ENCODE measurements at places on chromosomes 7 and 10.

- no peak for DNase-seq
These were observed 114.3 kb downstream of the SEMA3C start for GRCh38 chr7:80804589-80804988.

- DNase-seq, result no peak
These were observed 6.3 kb upstream of the CDH23 start for GRCh38 chr10:71390461-71390835.

DNA sequence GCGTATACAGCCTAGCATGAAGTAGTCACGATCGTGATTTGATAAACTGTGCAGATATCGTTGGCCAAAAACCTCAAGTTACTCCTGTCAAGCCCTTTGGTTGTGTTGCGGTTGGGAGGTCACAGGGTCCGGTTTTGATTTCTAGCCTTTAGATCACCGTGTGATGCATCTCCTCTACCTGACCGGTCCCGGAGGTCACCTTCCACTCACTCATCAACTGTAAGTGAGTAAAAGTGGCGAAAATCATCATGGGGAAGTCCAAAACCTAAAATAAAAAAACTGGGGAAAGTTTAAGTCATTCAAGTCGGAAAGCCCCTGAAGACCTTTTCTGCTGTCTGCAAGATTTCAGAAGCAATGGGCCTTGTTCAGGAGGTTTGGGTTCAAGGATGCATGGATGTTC is 62.8 kb downstream of the ADARB2 start:
- DNase-seq, result no peak

GRCh38 chr10:35349389-35349915 is 13.1 kb downstream of the CCNY start:
- DNase-seq, result no peak

DNA sequence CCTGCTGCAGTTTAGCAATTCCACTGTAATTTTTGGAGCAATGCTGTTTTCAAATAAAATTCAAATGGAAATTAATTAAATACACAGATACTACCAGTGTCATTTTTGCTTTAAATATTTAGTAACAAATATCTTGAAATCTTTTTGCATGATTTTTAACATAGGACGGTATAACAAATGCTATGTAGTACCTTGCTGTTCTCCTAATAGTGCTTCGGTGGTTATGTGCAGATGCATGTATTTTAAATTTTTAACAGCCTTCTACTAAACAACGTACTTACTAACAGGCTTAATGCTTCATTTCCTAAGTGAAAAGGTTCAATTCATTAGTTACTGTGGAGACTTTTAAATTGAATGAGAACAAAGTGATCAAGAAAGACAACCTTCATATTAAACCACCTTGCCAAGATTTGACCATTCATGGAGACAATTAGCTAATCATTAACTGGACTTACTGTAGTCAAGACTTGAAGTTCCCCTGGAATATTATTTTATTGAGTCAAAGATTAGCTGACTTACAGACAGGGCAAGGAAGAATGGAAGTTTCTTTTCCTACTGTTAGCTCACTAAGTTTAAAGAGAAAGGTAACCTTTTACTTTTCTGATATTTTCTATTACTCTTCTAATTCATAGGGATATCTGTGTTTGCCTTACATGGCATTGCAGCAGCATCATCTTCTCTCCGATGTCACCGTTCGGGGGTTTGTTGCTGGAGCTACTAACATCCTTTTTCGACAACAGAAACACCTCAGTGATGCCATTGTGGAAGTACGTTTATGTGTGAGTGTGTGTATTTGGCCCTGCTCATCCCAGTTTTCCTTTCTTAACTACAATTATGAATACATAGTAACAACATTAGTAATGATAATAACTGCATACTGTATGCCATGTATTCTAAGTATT is 74.3 kb downstream of the AVL9 start:
- no peak for DNase-seq

DNA sequence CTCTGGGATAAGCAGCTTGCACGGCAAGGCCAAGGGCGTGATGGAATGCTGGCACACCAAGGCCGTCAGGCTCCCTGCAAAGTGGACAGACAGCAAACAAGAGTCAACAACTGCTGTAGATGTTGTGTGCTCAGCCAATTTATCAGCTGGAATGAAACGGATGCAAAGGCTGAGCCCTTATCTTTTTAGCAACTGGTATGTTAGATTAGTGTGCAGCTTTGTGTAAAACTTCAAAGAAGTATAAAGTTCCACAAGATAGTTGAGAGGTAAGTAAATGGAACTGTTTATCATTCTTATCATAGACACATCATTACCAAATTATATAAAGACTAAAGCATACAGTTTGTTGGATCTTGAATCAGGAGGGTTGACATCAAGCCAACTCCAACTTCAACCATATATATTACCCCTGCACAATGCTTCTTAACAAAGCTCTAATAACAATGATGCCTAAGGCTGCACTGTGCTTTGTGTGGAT is 289.0 kb downstream of the TNS3 start:
- DNase-seq, result no peak

DNA sequence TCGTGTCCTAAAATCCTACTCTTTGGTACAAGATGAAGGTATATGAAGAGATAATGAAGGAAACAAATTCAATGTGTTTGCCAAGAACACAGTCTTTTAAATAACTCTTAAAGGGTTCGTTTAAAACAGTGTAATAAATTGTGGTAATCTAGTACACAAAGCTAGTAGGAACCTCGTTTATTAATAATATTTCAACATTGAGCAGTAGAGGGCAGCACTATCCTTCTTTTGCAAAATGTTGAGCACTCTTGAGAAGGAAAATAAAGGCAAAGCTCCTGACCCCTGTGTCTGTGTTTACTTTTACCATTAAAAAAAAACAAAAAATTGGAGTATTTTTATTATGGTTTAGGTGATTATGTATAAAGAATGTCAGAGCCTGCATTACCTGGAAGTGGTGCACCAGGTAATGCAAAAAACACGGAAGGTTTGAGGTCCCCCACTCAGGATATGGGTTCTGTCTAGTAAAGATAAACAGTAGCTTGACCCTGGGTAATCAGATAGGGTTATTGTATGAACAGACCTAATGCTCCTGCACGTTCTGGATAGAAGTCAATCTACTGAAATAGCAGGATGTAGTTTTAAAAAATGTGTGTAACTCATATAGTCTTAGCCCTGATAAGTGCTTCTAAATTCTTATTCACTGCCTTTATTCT is 5.7 kb upstream of the GOT1 start:
- DNase-seq, result no peak

DNA sequence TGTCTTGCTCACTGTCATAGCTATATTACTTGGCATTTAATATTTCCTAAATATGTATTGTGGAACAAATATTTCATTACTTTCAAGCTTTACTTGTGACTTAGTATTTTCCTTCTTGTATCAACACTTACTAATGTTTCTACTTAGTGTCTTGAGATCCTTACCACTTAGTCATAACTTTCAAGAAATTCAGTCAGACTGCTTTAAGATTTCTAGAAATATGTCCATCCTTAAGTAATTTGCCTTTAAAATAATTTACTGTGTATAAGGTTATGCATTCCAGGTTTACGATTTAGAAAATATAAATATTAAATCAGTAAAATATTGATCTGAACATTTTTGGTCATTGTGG is 87.3 kb upstream of the CSTF2T start:
- no peak for DNase-seq

DNA sequence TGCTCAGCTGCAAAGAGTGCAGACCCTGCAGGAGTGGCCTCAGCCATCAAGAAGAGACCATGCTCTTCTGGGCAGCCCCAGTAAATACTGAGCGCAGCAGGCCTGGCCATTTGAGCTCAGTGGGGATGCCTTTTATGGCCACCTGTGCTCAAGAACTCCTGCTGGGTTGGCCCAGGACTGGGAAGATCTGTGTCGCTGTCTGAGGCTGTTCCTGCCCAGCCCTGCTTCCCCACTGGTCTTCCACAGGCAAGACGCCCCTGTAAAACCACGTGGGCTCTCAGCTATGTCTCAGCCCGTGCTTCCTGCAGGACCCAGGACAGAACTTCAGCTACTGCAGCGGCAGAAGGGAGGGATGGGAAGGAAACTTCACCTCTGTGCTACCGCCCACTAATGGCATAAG is 10.5 kb upstream of the PPIF start:
- DNase-seq, result no peak

DNA sequence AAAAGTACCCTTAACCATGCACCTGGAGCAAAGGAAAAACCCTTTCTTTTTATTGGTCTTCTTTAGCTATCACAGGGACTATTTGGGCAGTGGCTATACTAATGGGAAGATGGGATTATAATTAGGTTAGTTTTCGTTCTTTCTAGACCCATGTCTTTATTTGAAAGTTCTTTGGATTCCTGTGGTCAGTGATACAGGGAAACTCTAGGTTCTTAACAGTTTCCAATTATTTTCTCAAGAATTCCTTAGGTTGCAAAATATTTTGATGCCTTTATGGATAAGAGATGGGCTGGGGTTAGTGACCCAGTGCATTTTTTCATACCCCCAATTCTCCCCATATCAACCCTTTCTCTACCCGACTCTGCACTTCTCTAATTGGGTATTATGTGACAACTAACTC is 49.0 kb downstream of the ADD3 start:
- DNase-seq, result no peak

DNA sequence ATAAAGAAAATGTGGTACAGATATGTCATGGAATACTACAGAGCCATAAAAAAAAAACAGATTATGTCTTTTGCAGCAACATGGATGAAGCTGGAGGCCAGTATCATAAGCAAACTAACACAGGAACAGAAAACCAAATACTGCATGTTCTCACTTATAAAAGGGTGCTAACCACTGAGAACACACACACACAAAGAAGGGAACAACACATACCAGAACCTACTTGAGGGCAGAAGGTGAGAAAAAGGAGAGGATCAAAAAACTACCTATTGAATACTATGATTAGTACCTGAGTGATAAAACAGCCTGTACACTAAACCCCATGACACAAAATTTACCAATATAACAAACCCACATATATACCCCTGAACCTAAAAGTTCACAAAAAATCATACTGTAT is 144.6 kb downstream of the TPK1 start:
- DNase-seq, result no peak

DNA sequence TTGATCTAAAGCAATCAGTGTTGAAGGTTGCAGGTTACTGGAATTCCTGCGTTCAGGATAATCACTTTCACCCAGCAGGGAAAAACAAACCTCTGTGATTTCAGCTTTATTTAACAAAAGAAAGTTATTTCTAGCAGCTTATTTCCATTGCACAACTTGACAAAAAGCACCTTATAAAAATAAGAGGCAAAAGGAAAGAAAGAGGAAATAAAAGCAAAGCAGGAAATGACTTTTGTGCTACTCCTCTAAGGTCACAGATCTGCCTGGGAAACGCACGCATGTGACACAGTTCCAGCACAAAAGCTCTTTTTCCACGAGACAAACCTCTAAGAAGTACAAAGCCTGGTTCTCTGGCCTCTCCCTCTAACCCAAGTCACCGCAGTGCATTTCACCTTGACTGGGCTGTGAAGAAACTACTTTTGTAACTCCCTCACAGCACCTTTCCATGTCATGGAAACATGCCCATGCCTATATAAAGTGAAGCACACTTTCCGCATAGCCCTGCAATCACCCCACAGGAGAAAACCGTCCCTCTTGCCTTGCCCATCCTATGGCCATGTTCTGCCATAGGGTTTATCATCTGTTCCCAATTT is 870 bp downstream of the ANK3 start:
- DNase-seq, result no peak

DNA sequence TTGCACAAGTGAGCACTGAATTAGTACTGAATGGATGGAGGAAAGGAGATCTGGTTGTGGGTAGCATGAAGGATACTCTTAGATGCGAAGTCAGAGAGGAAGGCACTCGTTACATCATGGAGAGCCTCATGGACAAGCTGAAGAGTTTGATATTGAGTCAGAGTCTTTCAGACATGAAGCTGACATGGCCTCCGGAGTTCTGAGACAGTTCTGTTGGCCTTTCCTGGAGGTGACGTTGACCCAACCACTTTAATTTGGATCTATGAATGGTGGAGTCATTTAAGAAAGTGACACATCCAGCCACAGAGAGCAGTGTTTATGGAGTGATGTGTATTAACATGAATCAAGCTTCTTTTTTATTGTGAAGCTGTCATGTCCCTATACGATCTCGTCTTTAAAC is 286.3 kb upstream of the CDC14C start:
- DNase-seq, result no peak

GRCh38 chr7:17057143-17057509 is 175.3 kb upstream of the AGR3 start:
- DNase-seq, result no peak

DNA sequence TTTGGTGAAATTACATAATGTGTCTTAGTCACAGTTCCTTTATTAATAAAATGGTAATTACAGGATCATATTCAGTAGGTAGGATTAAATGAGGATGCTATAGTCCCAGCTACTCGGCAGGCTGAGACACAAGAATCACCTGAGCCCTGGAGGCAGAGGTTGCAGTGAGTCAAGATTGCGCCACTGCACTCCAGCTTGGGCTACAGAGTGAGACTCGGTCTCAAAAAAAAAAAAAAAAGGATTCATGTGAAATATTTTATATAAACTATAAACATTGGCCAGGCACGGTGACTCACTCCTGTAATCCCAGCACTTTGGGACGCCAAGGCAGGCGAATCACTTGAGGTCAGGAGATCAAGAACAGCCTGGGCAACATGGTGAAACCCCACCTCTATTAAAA is 197.9 kb downstream of the IMMP2L start:
- DNase-seq, result no peak

- DNase-seq, result no peak
These were observed 14.8 kb downstream of the USP54 start for GRCh38 chr10:73576178-73576889.

DNA sequence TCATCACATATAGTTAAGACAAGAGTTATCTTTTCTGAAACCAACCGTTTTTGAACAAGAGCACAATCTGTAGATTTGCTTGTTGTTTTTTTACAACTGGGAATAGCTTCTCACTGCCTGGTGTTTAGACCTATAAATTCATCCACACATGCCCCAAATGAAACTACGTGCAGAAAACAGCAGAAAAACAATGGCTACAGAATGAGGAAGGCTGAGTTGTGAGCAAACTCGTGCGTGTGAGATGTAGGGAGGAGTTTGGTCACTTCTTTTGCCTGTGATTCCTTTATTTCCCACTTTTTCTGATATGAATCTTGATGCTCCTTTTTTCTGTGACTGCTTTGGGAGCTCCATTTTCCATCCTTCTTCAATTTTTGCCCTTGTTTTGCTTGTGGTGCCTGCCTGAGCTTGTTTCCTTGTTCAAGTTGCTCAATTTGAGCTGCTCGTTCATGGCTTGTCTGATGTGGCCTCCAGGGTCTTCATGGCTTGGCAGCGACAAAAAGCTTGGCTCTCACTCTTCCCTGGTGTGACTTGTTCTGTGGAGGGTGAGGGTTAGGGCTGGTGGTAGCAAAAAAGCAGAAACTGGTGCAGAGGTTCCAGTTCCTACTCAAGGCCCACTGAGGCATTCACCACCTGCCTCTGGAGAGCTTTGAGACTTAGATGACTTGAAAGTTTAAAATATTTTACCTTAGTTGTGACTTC is 76.9 kb downstream of the ZNF365 start:
- no peak for DNase-seq

GRCh38 chr10:65684896-65685295 is 1240.9 kb upstream of the LRRTM3 start:
- DNase-seq, result no peak

- no peak for DNase-seq
These were observed 55.0 kb downstream of the PODXL start for GRCh38 chr7:131501422-131501821.

- no peak for DNase-seq
These were observed 31.8 kb downstream of the CCM2 start for GRCh38 chr7:45031829-45032228.
